NCI-H1092 treated with DMSO at 0.1 percent for 48 hours (cell line): ENCODE measurements at places on chromosomes 2 and 18.
A peak's percentile ranks its signal among the peaks of the same experiment; 100 is the strongest.

- no peak for DNase-seq
Measured at GRCh38 chr18:58017267-58017666, 26.8 kb upstream of the NEDD4L start.

GRCh38 chr2:231463698-231464575 is at the start of gene NCL:
TSS of gene NCL (minus strand) at chr2:231464484. CDS start at chr2:231464353, 131 bp downstream.
- DNase-seq, result peak; percentile 87

DNA sequence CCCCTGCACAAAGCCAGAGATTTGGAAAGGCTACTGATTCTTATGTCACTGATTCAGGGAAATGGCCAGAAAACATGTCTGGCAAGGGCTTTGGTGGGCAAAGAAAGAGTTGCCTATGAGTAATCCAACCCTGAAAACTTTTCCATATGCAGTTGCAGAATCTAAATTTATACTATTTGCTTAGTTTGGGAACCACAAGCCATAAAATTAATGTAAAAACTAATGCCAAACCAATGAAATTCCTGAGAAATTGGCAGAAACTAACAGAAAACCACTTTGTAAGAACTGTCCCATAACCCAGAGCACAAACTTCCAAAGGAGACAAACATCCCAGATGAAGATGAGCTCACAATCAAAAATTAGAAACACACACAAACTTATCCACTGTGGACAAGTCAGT is 48.8 kb downstream of the TCF4 start:
- DNase-seq, result no peak

GRCh38 chr2:143635936-143636335 is 506.7 kb downstream of the ARHGAP15 start:
- no peak for DNase-seq

DNA sequence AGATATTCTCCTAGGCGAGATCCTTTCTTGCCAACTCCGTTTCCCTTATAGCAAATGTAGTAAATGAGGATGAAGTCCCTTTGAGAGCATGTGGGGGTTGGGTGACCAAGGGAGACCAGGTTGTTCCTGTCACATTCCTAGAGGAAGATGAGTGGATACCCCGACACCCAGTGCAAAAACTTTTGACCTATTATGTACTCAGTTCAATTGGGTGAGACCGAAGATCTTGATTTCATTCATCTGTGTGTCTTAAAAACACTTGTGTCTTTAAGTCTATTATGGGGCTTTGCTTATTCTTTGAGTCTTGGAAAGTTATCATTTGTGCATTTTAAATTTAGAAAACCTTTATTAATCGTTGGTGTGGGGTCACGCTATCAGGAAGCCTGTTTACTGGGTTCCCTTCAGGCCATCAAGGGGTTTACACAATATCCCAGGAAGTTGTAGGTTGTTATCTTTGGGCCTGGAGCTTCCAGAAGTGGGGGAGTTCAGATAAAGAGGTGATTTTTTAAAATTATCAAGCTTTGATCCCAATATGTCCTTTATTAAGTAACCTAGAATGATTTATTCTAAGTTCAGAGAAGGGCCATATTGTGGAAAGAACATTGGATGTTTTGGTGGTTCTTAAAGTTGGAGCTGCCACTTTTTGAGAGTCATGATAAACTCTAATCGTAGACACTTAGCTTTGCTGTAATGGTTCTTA is 2.8 kb downstream of the RHOB start:
- DNase-seq, result no peak

GRCh38 chr2:157592374-157592773 is 36.3 kb downstream of the ACVR1C start:
- DNase-seq, result peak; percentile 17
